ENCODE measurements at places on chromosomes 3 and 15.

DNA sequence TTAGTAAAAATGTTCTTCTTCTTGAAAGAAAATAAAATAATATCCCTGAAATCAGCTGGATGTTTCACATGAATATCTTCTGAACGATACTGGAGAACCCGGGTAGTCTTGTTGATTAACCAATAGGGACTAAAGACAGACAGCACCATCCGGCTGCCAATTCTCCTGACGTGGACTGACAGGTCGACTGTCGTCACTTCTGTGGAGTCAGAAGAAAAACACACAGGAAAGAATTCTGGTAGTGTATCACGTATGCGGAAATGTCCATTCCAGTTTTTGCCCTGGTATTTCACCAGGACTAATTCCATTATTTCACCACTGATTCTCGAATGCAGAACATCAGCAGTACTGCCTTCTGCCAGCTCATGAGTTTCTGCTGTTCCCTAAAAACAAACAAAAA is 144.6 kb downstream of the VPS13C start:
- no peaks in the 10 kb centered on the region for H3K27me3 ChIP-seq
- H3K27ac ChIP-seq, result no peak overlapping the region

GRCh38 chr15:52575072-52575471 is 6.2 kb upstream of the ARPP19 start:
- H3K27ac ChIP-seq, result no peak overlapping the region
- DNase-seq, result no peak
- H3K36me3 ChIP-seq, result no peaks in the 10 kb centered on the region
- no peak overlapping the region for H3K4me3 ChIP-seq

- peaks cover 10% of the 10 kb centered on the region for H3K4me1 ChIP-seq
- no peak overlapping the region for H3K4me3 ChIP-seq
- H3K36me3 ChIP-seq, result no peaks in the 10 kb centered on the region
- H3K27me3 ChIP-seq, result no peaks in the 10 kb centered on the region
- DNase-seq, result no peak
Measured at GRCh38 chr3:27907148-27907547, 185.0 kb upstream of the EOMES start.

DNA sequence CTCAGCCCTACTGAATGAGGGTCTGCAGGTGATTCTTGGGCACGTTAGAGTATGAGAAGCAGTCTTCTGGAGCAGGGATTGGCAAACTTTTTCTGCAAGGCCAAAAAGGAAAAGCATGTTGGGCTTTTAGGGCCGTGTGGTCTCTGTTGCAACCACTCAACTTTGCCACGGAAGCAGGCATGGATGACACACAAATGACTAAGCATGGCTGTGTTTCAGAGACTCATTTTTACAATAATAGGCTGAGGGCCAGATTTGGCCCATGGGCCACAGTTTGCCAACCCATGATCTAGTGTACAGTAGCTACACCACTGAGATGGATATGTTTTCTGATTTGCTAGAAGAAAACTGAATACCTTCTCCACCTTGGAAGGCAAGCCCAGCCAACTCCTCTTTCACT is 66.1 kb upstream of the PRICKLE2 start:
- H3K36me3 ChIP-seq, result no peaks in the 10 kb centered on the region
- H3K4me3 ChIP-seq, result no peak overlapping the region
- DNase-seq, result no peak
- no peaks in the 10 kb centered on the region for H3K4me1 ChIP-seq
- no peaks in the 10 kb centered on the region for H3K27me3 ChIP-seq

DNA sequence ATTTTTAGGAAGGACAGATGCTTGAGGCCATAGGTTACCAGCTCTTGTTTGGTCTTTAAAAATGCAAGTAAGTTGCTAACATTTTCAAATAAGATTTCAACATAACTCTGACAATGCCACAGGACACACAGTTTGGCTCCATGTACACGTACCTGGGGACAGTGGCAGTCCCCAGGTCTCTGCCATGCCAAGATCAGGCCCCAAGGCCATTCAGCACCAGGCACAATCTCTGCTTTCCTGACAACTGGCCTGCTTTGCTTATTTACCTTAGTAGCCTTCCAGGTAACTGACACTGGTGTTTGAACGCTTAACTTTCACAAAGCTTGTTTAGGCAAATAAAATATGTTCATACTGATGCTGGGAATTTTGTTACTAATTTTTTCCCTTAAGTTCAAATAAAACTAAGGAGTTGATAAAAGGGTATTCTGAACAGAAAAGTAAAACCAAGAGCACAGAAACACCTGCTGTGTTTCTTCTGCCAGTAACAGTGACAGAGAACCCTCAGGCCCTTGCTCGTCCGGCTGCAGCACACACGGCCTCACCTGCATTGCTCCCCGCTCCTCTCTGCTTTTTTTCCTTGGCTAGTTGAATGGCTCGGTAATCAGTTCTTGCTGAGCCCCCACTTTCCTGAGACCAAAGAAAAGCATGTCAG is 16.5 kb downstream of the ZXDC start:
- no peaks in the 10 kb centered on the region for H3K27me3 ChIP-seq
- no peak overlapping the region for H3K27ac ChIP-seq
- H3K36me3 ChIP-seq, result peaks cover 83% of the 10 kb centered on the region
- DNase-seq, result no peak
- H3K4me1 ChIP-seq, result no peaks in the 10 kb centered on the region

GRCh38 chr15:52924630-52925029 is 134.5 kb upstream of the ONECUT1 start:
- H3K4me3 ChIP-seq, result no peak overlapping the region
- no peaks in the 10 kb centered on the region for H3K4me1 ChIP-seq
- no peaks in the 10 kb centered on the region for H3K36me3 ChIP-seq
- H3K27ac ChIP-seq, result no peak overlapping the region

DNA sequence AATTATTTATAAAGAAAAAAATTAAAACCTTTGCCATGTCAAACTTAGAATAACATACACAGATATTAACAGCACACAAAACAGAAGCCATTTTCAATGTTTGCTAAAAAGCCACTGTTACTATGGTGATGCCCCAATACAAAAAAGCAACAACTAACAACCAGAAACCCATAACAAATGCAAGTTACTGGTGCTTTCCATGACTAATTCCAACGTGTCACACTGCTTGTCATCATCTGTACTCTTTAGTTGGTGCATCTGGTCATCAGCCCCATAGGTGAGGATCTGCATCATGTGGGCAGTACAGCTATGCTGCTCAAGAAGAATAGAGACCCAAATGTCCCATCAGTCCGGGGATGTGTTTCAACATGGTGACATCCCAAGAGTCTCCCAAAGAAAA is 52.8 kb downstream of the ATP8B4 start:
- no peak overlapping the region for H3K27ac ChIP-seq
- H3K4me1 ChIP-seq, result no peaks in the 10 kb centered on the region
- peaks cover 9% of the 10 kb centered on the region for H3K27me3 ChIP-seq

- H3K36me3 ChIP-seq, result no peaks in the 10 kb centered on the region
- H3K27me3 ChIP-seq, result no peaks in the 10 kb centered on the region
- H3K4me3 ChIP-seq, result no peak overlapping the region
Measured at GRCh38 chr3:182568876-182569275, 224.4 kb upstream of the ATP11B start.

- no peak overlapping the region for H3K27ac ChIP-seq
- no peaks in the 10 kb centered on the region for H3K4me1 ChIP-seq
- H3K27me3 ChIP-seq, result no peaks in the 10 kb centered on the region
Measured at GRCh38 chr15:87489902-87490665, 766.5 kb downstream of the NTRK3 start.

DNA sequence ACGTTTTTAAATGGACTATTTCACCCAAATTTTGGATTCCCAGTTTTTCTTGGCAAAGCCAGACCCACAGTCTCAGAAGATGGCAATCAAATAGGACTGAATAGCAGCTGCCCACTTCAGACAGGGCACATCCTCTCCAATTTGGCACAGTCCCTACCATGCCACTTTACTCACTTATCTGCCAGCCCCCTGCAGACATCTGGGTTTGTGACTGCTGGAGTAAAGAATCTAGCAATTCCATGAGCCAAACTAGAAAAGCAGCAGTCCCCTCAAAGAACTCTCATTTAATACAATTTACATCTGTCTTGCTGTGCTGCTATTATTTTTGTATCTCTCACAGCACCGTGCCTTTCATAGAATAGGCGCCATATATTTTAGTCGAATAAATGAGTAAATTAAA is 16.0 kb upstream of the LRRN1 start:
- H3K27me3 ChIP-seq, result no peaks in the 10 kb centered on the region
- DNase-seq, result no peak
- H3K4me3 ChIP-seq, result no peak overlapping the region

GRCh38 chr3:8233938-8234337 is 267.7 kb upstream of the LMCD1 start:
- DNase-seq, result no peak
- no peaks in the 10 kb centered on the region for H3K4me1 ChIP-seq
- H3K36me3 ChIP-seq, result no peaks in the 10 kb centered on the region
- H3K27me3 ChIP-seq, result no peaks in the 10 kb centered on the region
- no peak overlapping the region for H3K27ac ChIP-seq

GRCh38 chr3:83877910-83878309 is 1080.9 kb upstream of the CADM2 start:
- no peak for DNase-seq
- H3K27ac ChIP-seq, result no peak overlapping the region
- H3K36me3 ChIP-seq, result no peaks in the 10 kb centered on the region
- H3K27me3 ChIP-seq, result no peaks in the 10 kb centered on the region

DNA sequence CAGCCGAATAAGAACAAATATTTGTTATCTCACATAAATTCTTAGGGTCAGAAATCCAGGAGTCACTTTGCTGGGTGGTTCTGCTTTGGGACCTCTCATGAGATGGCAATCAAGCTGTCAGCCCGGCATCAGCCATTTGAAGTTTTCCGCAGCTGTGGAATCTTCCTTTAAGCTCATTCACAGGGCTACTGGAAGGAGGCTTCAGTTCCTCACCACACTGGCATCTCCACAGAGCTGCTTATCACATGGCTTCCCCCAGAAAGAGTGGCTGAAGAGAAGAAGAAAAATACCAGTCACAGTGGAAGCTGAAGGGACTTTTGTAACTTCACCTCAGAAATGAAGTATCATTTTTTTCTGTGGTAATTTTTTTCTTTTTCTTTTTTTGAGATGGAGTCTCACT is 267.7 kb downstream of the CHL1 start:
- H3K36me3 ChIP-seq, result no peaks in the 10 kb centered on the region
- H3K4me3 ChIP-seq, result no peak overlapping the region
- H3K27me3 ChIP-seq, result no peaks in the 10 kb centered on the region
- DNase-seq, result no peak

DNA sequence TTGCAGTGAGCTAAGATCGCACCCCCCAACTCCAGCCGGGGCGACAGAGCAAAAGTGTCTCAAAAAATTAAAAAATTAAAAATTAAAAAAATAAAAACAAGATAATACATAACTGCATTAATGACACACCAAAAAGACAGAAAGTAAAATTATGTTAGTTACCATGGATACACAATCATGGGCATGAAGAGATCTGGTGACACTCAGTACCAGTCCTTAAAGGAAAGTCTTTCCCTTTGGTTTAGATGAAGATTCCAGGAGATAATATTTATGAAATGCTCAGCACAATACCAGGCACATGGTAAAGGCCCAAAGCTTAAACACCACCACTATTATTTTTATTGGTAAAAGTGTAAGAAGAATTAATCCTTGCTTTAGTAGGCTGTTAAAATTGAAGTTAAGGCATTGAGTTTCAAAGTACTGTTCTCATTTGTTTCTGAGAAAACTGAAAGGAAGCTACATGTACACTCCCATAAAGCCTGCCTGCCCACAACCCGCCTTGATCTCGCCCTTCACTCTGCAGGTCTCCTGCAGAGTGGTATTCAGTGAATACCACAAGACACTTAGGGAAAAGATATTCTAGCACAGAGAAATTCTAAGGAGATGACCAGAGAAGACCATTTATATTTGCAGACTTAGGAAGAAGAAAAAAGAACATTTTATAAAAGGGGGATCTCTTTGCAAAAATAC is 52.3 kb downstream of the SUCLG2 start:
- H3K27ac ChIP-seq, result peak overlapping the region; percentile 55
- no peaks in the 10 kb centered on the region for H3K27me3 ChIP-seq
- H3K4me1 ChIP-seq, result peaks cover 40% of the 10 kb centered on the region
- DNase-seq, result peak; percentile 61
- H3K4me3 ChIP-seq, result peak overlapping the region; percentile 69
- H3K36me3 ChIP-seq, result peaks cover 31% of the 10 kb centered on the region

DNA sequence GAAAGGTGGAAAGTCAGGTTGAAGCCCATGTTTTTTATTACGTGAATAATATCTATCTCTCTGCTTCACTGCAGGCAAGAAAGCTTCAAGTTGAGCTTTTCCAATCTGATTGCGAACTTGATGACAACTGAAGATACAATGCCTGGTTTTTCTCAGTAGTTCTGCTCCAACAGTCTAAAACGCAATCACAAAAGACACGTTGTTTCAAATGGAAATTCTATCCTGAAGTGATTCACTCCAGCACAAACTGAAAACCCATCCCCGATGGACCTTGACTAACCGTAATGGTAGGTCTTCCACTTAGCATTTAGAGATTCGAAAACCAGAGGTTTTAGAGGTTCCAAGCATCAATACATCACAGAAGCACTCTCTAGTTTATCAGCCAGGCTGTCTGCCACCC is 10.6 kb downstream of the B4GALT4 start:
- no peak overlapping the region for H3K27ac ChIP-seq
- DNase-seq, result no peak
- no peaks in the 10 kb centered on the region for H3K27me3 ChIP-seq
- H3K4me3 ChIP-seq, result no peak overlapping the region
- peaks cover 48% of the 10 kb centered on the region for H3K36me3 ChIP-seq

GRCh38 chr15:74835312-74835823 is 7.6 kb downstream of the ULK3 start:
- H3K27ac ChIP-seq, result no peak overlapping the region
- peak; percentile 14 for DNase-seq
- no peaks in the 10 kb centered on the region for H3K4me1 ChIP-seq
- no peaks in the 10 kb centered on the region for H3K36me3 ChIP-seq
- H3K27me3 ChIP-seq, result no peaks in the 10 kb centered on the region

- no peak for DNase-seq
- no peak overlapping the region for H3K27ac ChIP-seq
Measured at GRCh38 chr15:81165535-81165934, 31.1 kb upstream of the IL16 start.

DNA sequence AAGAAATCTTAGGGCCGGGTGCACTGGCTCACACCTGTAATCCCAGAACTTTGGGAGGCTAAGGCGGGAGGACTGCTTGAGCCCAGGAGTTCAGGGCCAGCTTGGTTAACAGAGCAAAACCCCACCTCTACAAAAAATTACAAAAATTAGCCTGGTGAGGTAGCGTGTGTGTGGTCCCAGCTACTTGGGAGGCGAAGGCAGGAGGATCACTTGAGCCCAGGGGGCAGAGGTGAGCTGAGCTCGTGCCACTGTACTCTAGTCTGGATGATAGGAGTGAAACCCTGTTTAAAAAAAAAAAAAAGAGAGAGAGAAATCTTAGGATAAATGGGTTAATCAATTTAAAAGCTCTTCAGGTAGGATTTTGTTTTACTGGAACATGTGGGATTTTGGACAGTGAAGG is 31.2 kb upstream of the DUT start:
- no peak overlapping the region for H3K4me3 ChIP-seq
- H3K27me3 ChIP-seq, result peaks cover 2% of the 10 kb centered on the region
- DNase-seq, result no peak
- H3K27ac ChIP-seq, result no peak overlapping the region
- H3K4me1 ChIP-seq, result no peaks in the 10 kb centered on the region
- H3K36me3 ChIP-seq, result no peaks in the 10 kb centered on the region

GRCh38 chr3:12255393-12255792 is 33.5 kb upstream of the PPARG start:
- no peaks in the 10 kb centered on the region for H3K4me1 ChIP-seq
- no peak overlapping the region for H3K27ac ChIP-seq
- peaks cover 4% of the 10 kb centered on the region for H3K27me3 ChIP-seq
- DNase-seq, result no peak

GRCh38 chr3:127390365-127391025 is 102.6 kb upstream of the PRR20G start:
- DNase-seq, result no peak
- no peaks in the 10 kb centered on the region for H3K4me1 ChIP-seq
- no peak overlapping the region for H3K4me3 ChIP-seq
- H3K36me3 ChIP-seq, result no peaks in the 10 kb centered on the region
- no peaks in the 10 kb centered on the region for H3K27me3 ChIP-seq
- H3K27ac ChIP-seq, result no peak overlapping the region

Data from CD4-positive, CD25-positive, alpha-beta regulatory T cell (primary cell).